Activated CD8-positive, alpha-beta memory T cell treated with anti-CD3 and anti-CD28 coated beads for 4 hours (primary cell): ENCODE measurements at places on chromosomes 3 and 15.

GRCh38 chr3:119018690-119019463 is 15.8 kb downstream of the IGSF11 start:
- DNase-seq: no peak

DNA sequence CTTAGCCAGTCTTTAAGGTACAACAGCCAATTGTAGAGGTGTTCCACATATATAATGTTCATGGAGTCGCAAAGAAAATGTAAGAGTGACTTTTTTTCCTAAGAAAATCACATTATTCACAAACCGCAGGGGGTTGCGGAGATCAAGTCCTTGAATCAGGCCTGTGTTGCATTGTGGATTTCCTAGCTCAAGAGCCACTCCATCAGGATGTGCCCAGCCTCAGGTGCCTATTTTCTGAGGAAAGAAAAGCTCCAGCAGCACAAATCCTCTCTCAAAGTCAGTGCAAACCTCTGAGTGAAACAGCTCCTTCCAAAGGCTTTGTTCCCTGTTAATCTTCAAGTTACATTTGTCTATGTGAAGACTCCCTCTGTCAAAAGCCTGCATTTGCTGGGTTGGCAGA is 349.4 kb downstream of the CLSTN2 start:
- no peak for DNase-seq

GRCh38 chr3:123926396-123926795 is 34.6 kb downstream of the CCDC14 start:
- DNase-seq: no peak

DNA sequence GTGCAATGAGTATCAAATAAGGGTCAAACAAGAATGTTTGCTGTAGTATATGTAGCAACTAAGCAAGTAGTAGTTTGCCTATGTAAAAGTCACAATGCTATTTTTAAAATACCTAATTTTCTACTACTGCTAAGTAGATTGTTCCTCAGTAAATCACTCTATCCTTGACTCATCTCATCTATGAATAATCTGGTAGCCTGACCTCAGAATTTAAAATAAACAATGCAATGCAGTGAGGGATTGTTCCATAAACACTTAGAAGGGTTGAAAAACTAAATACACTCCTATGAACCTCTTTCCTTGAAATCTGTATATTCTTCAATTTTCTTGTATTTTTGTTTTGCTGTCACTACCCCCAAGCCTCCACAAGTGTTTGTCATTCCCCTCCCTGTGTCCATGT is 253.3 kb downstream of the TBC1D5 start:
- no peak for DNase-seq

DNA sequence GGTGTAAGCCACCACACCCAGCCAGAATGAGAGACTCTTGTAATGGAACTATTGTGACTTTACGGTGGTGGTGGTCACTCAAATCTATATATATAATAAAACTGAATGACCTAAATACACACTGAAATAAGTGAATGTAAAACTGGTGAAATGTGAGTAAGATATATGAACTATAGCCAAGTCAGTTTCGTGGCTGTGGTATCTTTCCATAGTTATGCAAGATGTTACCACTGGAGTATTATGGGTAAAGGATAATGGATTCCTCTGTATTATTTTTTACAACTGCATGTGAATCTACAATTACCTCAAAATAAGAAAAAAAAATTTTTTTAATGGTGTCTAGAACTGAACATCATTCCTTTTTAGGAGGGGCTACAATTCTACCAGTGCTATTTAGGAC is 21.9 kb downstream of the PIK3CB start:
- no peak for DNase-seq

DNA sequence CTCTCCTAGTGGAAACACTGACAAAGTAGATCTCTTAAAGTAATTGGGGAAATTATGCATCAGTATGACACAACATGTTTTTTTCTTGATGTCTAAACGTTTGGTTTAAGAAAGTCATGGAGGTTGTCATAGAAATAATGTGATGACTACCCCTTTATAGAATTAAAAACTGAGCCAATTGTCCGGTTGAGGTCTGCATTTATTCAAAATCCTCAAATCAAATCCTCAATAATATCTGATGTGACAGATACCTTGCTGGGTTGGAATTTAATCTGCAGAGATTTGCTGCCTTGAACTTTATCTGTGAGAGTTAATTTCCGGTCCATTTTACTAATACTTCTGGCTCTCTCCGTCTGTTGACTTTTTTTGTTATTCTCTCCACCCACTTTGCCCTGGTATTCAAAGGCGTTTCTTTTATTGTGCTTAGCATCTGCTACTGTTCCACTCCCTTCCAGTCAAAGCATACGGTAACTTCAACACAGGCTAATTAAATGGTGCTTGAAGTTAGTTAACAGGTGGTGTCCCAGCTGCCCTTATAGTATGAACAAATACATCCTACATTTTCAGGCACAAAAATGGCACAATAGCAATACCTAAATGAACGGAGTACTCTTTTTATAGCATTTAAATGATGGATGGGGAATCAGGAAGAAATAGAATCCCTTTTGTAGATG is 628.3 kb downstream of the ROBO1 start:
- no peak for DNase-seq

GRCh38 chr3:129176051-129176450 is 7.6 kb downstream of the CNBP start:
- no peak for DNase-seq

DNA sequence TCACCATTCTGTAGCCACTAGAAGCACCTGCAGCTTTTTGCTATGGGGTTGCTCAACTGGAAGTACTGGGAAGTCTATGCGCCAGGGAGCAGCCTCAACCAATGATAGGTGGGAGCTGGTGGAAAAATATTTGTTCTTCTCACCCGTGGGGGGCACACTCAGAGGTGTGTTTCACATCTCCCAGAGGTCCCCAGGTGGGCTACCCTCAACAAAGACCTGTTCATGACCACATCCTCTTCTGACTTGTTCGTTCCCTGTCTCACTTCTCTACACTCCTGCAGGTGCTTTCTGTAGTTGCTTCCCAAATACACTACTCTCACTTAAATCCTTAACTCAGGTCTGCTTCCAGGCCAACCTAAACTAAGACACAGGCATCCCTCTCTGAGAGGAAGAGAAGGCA is 3.6 kb downstream of the CAMP start:
- DNase-seq: no peak

DNA sequence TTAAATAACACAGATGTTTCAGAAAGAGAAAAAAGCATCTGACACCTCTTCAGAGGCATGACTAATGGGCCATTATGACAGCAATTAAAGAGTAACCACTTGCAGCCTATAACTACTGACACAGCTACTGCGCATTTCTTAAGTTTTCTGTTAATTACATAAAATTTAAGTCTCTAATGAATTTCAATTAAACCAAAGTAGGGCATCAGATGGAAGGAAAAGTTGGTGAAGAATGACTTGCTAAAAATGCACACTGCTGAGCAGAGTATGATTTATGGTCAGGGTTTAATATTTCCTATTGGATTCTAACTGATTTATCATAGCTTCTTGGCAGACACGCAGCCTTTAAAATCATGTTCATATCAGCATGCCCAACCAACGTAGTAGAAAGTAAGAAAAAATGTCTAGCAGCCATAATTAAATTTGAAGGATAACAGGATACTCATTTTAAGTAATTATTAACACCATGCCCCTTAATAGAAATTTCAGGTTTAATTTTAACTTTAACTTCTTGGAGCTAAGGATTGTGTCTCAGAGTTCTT is 140.0 kb downstream of the CBLB start:
- no peak for DNase-seq

- no peak for DNase-seq
These were observed 178.0 kb downstream of the FMN1 start for GRCh38 chr15:33016405-33017024.

GRCh38 chr3:181725131-181725731 is 13.5 kb downstream of the SOX2 start:
- DNase-seq: no peak

GRCh38 chr3:52054661-52055511 is 1.5 kb downstream of the DUSP7 start:
- DNase-seq: no peak

DNA sequence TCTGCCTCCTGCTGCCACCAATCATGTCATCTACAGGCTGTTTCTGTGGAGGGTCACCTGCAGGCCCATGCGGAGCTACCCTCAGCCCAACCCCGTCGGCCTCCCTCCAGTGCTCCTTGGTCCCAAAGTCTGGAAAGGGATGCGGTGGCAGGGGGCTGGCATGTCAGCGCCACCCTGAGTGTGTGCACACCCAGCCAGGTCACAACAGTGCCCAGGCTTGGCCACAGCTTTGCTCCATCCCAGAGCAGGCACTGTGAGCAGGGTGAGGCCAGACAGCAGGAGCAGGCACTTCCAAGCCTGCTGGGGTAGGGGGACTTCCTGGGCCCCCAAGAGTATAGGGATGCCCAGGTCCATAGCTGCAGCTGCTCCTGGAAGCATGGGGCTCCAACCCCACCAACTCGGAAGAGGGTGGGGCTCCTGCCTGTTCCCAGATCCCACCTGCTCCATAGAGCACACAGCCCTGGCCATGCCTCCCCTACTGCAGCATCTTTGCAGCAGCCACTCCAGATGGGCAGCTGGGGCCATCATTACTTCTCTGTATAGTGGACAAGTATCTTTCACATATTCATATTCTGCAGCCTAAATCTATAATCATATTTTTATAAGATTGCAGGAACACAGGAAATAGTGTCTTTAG is 109.3 kb downstream of the CBLB start:
- DNase-seq: no peak

GRCh38 chr15:78440375-78441373 is 2.7 kb downstream of the IREB2 start:
- no peak for DNase-seq

- DNase-seq: no peak
These were observed 49.8 kb downstream of the IQSEC1 start for GRCh38 chr3:13023235-13023970.

DNA sequence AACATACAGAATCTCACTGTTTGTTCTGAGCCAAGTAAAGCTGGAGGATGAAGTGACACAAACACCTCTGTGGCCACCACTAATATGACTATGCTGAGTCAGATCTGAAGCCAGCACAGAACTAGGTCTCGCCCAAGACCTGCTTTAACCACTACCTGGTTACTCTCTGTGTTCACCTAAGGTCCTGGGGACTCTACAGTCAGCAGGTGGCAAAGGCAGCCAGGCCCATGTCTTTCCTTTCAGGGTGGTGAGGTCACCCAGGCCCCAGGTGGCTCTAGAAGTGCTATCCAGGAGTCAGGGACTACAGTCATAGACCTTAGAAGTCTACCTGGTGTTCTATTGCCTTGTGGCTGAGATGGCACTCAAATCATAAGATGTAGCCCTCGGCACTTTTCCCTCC is 287.9 kb upstream of the ARRDC4 start:
- DNase-seq: no peak

DNA sequence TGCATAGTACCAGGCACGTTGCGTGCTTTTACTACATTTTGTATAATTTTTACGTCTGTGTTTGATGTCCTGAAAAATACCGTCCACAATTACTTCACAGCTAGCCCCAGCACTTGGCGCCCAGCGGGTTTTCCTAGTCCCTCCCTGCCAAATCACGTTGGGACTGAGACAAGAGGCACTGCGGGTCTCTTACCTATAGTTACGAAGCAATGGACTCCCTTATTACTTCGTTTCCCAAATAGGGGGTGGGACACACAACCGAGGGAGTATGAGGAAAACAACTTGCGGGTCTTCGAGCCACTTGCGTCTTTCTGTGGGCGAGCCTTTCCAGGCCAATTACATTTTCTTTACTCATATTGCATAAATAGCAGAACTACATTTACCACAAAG is 620 bp upstream of the CMSS1 start:
- DNase-seq: no peak

DNA sequence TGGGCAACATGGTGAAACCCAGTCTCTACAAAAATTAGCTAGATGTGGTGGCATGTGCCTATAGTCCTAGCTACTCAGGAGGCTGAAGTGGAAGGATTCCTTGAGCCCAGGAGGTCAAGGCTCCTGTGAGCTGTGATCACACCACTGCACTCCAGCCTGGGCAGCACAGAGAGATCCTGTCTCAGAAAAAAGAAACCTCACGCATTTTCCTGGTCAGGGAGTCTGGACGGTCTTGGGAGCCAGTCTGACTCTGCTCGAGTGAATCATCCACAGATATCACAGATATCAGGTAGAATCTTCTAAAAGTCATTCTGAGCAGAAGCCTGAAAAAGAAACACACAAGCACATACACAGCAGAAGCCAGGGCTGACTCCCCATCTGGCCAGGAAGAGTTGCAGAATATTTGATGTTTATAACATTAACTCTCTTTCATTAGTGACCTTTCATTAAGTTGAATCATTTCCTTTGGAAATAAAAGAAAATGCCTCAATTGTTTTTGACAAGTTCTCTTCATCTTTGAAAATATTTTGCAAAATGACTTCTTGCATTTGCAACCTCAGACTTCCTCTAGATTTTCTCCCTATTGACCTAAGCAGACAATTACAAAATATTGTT is 56.5 kb upstream of the ABHD17C start:
- no peak for DNase-seq

GRCh38 chr3:52860424-52860768 is 25.6 kb upstream of the MUSTN1 start:
- no peak for DNase-seq

DNA sequence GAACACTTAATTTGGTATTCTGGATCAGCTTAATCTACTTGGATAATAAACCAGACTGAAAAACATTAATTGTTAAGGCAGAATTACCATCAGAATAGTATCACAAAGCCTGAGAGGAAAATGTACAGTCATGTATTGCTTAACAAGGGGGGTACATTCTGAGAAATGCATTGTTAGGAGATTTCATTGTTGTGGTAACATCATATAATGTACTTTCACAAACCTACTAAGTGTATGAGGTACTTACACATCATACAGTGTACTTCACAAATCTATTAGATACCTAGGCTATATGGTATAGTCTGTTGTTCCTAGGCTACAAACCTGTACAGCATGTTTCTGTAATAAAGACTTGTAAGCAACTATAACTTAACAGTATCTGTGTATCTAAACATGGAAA is 68.2 kb downstream of the NBEAL2 start:
- no peak for DNase-seq

DNA sequence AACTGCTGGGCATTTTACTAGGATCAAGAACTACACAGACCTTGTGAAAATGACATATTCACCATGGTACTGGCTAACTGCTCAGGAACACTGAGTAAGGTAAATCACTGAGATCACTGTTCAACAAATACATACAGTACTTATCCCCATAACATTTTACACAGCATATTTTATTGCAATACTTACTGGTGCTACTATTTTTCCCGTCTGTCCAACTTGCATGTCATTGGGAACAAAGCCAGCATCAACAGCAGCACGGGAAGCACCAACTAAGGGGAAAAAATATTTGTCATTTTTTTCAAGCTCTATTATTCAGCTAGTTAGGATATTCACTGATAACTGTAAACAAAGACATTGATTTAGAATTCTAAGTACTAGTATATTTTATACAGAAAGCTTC is 37.0 kb downstream of the ETFA start:
- no peak for DNase-seq

- peak; percentile 15 for DNase-seq
These were observed 42.9 kb downstream of the CCR3 start for GRCh38 chr3:46284981-46285683.
